HuH-7 (cell line): ENCODE measurements at places on chromosomes 3 and 15.

DNA sequence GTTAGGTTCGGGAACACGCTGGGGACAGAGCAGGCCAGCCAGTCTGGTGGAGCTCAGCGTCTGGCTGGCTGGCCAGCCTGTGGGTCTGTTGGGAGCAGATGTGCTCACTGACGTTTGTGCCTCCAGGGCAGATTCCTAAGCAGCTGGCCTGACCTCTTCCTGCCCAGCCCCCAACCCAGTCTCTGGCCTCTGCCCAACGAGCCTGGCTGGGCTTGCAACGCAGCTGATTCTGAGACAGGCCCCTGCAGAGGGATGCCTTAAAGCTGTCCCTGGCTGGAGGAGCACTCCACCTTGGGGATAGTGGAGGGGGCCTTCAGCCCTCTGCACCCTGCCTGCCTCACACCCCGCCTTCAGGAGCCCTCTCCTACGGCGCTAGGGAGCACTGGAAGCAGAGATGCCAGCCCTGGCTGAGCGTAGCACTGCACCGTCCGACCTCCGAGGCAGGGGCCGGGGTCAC lies 46.0 kb downstream of the KLF13 start:
- DNase-seq, result no peak

DNA sequence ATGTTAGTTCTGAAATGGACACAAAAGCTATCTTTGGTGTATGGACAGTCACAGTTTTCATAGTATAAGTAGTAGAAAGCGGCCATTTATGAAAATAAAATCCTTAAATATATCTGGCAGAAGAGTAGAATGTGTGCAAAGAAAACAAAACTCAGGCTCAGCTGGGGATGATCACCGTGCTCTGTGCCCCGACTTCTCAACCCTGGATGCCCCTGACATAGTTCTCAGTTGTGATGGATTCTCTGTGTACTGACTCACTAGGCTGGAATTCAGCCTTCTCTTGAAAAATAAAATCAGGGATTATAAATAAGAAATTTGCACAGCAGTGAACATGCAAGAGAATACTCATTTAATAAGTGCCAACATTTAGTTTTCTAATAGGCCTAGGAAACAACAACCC lies 925.1 kb upstream of the NR2F2 start:
- no peak for DNase-seq

GRCh38 chr3:108662142-108662738 lies 72.7 kb downstream of the DZIP3 start:
- DNase-seq, result peak; percentile 39

DNA sequence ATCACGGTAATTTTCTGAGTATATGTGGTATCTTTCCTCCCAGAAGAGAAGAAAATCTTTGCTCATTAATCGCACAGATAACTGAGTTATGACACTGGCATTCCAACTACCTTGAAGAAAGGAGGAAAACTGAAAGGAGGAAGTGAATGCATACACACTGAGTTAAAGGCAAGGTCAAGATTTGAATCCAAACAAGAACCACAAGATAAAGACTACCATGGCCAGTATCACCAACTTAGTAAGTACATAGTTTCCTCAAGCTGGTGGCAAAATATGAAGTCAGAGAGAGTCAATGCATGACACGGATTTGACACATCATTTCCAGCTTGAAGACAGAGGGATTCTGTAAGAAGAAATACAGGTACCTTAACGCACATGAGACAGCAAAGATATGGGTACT lies 287.5 kb downstream of the ULK4 start:
- no peak for DNase-seq

DNA sequence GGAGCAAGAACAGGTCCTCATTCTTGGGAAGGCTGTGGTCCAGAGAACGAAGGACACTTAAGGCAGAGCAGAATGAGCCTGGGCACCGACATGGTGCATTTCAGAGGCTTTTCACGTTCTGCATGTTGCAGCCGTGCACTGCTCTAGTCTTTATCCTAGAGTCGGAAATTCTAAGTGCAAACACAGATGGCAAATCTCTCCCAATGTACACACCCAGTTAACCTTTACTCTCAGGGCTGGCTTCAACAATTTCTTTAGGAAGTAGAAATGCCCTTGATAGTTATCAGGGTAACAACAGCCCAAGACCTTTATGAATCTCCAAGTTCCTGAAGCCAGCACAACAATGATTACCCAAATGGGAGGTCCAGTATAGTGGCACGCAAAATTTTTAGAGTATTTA lies 39.1 kb upstream of the LRTM1 start:
- DNase-seq, result no peak

DNA sequence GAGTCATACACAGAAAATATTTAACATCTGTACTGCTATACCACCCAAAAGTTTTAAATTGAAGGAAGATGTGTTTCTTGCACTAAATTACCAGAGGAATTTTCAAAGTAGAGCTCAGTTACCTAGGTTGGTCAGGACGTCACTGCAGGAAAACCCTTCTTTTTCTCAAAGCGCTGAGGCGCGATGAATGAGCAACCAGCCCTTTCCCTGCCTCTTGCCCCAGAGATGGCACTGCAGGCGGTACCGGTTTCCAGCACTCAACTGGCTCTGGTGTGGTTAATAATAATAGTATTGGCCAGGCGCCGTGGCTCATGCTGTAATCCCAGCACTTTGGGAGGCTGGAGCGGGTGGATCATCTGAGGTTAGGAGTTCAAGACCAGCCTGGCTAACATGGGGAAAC lies 49.3 kb downstream of the HES1 start:
- DNase-seq, result no peak
